ENCODE measurements at places on chromosomes 5 and 9. TPM values are rescaled to one million over a fixed set of nuclear protein-coding genes. Genes with fewer than 3 reads are reported as not detected.

- DNase-seq, result no peak
Observed at GRCh38 chr5:95084757-95085156, 200.1 kb downstream of the MCTP1 start.

- DNase-seq, result no peak
Observed at GRCh38 chr9:115946530-115946929, 207.1 kb upstream of the PAPPA start.

DNA sequence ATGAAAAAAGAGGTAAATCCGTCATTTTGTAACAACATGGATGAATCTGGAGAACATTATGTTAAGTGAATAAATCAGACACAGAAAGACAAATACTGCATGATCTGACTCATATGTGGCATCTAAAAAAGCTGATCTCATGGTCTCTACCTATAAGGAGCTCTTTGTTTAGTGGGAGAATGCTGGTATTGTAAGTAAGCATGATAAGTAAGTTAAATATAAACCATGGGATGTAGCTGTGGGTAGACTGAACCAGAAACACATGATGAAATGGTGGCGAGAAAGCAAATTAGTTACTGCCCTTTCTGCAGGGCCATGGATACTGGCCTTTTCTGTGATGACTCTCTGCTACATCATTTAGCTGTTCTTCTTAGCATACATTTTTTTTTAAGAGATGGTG lies 66.4 kb upstream of the RUSC2 start:
- no peak for DNase-seq

DNA sequence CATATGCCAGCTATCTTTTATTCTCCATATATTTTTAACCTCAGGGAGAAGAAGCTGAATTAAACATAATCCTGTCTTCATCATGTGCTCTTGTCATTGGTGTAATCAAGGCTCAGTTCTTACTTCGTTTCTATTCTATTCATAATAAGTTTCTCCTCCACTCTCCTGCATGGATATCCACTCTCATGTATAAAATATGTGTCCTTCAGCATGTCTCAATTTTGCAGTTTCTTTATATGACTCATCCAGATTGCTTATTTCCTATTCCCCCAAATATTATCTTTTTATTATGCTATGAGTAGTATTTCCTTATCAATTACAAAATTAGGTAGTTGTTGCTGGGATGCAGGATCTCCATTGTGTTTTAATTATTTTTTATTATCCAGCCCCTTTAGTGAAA lies 643.7 kb upstream of the ACO1 start:
- DNase-seq, result no peak

Gene BTNL8
- polyA plus RNA-seq, result 0.47 TPM

Gene PAPPA
- 2.9 TPM for polyA plus RNA-seq

Gene FAM163B
- not detected for polyA plus RNA-seq

Gene NKD2
- 17.9 TPM for polyA plus RNA-seq

Measured in renal cortex interstitium (tissue), 15 donors.